Large intestine (tissue), 12 donors: ENCODE measurements at places on chromosomes 1 and 21.

GRCh38 chr1:189606047-189606446, 871.6 kb downstream of the BRINP3 start:
- no peak for DNase-seq

DNA sequence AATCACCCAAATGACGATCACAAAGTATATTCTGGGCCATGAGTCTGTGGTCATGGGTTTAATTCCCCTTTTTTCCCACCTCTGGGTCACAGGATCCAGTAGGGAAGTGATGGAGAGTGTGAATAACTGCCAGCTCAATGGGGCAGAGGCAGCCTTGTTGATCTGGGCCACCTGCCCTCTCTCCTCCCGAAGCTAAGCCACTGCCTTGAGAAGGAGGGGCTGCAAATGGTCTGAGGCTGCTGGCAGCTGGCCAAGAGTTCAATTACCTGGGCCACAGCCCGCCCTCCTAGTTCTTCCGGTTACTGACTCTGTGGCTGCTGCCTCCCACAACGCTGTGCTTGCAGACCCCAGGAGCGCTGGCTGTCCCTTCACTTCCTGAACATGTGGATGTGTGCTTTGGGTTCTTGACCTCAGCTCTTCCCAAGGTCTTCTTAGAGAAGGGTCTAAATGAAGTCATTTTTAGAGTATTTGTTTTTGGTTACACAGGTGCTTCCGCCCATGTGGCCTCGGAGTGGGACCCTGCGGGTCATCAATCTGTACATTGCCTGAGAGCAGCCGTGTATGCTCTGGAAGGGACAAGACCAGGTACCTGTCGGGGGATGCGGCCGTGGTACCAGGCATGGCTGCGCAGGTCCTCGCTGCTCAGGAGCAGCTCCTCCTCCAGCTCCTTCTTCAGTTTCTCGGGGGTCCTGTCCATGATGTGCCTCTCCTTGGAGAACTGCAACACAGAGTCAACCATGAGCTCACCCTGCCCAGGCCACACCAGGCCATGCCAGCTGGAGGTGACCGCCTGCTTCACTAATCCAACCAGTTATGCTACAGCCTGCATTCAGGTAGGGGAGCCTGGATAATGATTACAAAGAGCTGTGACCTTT, 89.7 kb downstream of the BCAR3 start:
- peak; percentile 96 for DNase-seq

- DNase-seq = no peak
Measured at GRCh38 chr1:211356723-211357407, 30.2 kb downstream of the TRAF5 start.

DNA sequence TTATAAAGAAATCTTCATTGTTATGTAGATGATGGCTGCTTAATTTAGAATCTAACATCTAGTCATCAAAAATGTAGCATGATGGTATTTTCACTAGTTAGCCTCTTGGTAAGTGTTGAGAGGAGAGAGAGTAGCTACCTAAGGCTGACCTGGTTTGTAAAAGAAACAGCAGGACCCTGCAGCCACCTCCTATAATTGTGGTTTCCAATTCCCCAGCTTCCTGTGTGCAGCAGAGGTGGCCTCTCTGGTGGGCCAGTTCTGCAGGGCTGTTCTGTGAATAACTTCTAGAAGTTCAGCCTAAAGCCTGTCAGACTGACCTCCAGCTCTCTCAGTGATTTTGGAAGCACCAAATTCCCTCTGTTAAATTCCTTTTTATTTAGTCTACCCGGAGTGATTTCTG, 246.4 kb upstream of the LRRC7 start:
- no peak for DNase-seq

- DNase-seq = no peak
Measured at GRCh38 chr1:86998727-86999126, 84.3 kb downstream of the HS2ST1 start.
